Caco-2 (cell line): ENCODE measurements at places on chromosomes 7 and 10. TPM values are rescaled to one million over a fixed set of nuclear protein-coding genes. Genes with fewer than 3 reads are reported as not detected.

GRCh38 chr7:101778026-101778580 is 39.3 kb upstream of the CUX1 start:
- H3K36me3 ChIP-seq, result no peaks in the 10 kb centered on the region
- DNase-seq, result no peak
- no peak overlapping the region for H3K27ac ChIP-seq
- no peaks in the 10 kb centered on the region for H3K27me3 ChIP-seq

DNA sequence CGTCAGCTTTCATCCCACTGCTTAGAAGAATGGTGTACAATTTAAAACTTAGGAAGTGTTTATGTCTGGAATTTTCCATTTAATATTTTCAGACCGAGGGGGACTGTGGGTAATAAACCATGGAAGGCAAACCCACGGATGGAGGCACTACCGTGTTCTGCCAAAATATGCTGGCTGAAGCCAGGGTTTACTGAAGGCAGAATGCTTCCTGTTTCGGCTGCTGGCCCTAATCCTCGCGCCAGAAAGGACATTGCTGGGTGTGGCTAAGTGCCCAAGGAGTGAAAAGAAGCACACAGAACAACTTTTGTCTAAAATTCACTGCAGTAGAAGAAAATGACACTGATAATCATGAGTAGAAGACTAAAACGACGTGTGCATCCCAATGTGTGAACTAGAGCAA is 32.3 kb downstream of the PITRM1 start:
- no peak overlapping the region for H3K27ac ChIP-seq
- H3K36me3 ChIP-seq, result peaks cover 13% of the 10 kb centered on the region
- H3K4me3 ChIP-seq, result no peak overlapping the region
- H3K27me3 ChIP-seq, result no peaks in the 10 kb centered on the region
- DNase-seq, result no peak

The TWIST1 gene
- total RNA-seq, result not detected in 2 replicates

The GLUD1 gene
- 767 and 787 TPM in 2 replicates for total RNA-seq

GRCh38 chr7:1646957-1647891 is 22.9 kb upstream of the ELFN1 start:
- no peaks in the 10 kb centered on the region for H3K36me3 ChIP-seq
- DNase-seq, result no peak
- no peaks in the 10 kb centered on the region for H3K4me1 ChIP-seq
- no peaks in the 10 kb centered on the region for H3K27me3 ChIP-seq
- H3K27ac ChIP-seq, result no peak overlapping the region
- no peak overlapping the region for H3K4me3 ChIP-seq

- no peaks in the 10 kb centered on the region for H3K27me3 ChIP-seq
- DNase-seq, result no peak
- H3K4me3 ChIP-seq, result no peak overlapping the region
- H3K4me1 ChIP-seq, result no peaks in the 10 kb centered on the region
Observed at GRCh38 chr7:27634671-27635493, 27.8 kb downstream of the HIBADH start.

The COL1A2 gene
- total RNA-seq, result 2.6 and 6.7 TPM in 2 replicates

DNA sequence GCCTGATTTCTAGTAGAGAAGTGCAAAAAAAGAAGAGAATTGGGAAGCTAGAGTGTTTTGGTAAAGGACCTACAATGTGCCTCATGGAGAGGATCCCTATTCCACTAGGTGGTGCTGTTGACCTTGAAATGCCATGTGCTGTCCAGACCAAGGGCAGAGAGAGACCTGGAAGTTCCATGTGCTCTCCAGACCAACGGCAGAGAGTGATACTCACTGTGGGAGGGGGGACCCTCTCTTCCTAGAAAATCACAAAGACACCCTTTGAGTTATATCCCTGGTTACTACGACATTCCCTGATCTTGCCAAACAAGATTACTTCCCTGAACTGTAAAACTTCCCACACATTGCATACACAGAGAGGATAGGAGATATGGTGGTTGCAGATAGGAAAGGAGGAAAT is 212.7 kb upstream of the ZNF804B start:
- no peaks in the 10 kb centered on the region for H3K36me3 ChIP-seq
- no peak for DNase-seq
